H1 (cell line): ENCODE measurements at places on chromosomes 1 and 21. TPM values are rescaled to one million over a fixed set of nuclear protein-coding genes. Genes with fewer than 3 reads are reported as not detected.

GRCh38 chr1:9835758-9836631, 12.2 kb upstream of the CLSTN1 start:
- H3K27me3 ChIP-seq, result no peaks in the 10 kb centered on the region
- H3K27ac ChIP-seq, result no peak overlapping the region

The ZBTB8B gene
- total RNA-seq, result 3.5 and 3.7 TPM in 2 replicates

DNA sequence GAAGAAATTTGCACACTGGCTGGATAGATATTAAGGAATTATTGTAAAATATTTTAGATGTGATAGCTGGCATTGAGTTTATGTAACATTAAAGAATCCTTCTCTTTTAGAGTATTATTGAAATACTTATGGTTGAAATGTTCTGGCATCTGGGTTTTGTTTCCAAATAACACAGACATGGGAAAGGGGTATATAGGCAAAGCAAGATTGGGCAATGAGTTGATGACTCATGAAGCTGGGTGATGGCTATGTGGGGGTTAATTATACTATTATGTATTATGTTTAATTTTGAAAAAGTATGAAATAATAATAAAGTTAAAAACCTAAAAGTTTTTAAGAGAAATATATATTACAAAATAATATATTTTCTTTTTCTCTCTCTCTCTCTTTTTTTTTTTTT, 12.5 kb upstream of the PTPN14 start:
- H3K36me3 ChIP-seq, result no peaks in the 10 kb centered on the region
- H3K27ac ChIP-seq, result no peak overlapping the region
- H3K4me1 ChIP-seq, result no peaks in the 10 kb centered on the region
- H3K27me3 ChIP-seq, result no peaks in the 10 kb centered on the region
- no peak for DNase-seq
- no peak overlapping the region for H3K4me3 ChIP-seq

The TNNT2 gene
- total RNA-seq, result 21.0 and 22.6 TPM in 2 replicates

GRCh38 chr1:83559129-83559840, 439.6 kb downstream of the TTLL7 start:
- no peak for DNase-seq
- H3K27me3 ChIP-seq, result no peaks in the 10 kb centered on the region
- no peak overlapping the region for H3K4me3 ChIP-seq
- H3K27ac ChIP-seq, result no peak overlapping the region

The TTC22 gene
- total RNA-seq, result 1.1 and 1.6 TPM in 2 replicates

The SPATA21 gene
- total RNA-seq, result not detected in 2 replicates

DNA sequence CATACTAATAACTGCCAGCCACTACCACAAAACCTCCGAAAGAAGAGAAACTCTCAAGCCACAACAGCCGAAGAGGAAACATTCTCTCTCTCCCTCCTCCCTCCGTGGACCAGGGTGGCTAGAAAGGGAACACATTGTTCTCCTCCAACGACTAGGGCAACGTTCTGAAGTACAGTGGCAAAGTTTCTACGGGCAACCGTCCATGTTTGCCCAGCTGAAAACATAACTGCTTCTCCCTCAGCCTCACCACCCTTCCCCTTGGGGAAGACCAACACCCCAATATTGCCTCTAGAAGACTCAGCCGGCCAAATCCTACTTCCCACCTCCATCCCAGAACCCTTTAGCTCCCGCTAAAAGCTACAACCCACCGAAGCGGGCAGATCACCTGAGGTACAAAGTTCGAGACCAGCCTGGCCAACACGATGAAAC, 2.0 kb downstream of the GLUL start:
- H3K27ac ChIP-seq, result no peak overlapping the region
- peaks cover 40% of the 10 kb centered on the region for H3K36me3 ChIP-seq
- H3K4me1 ChIP-seq, result peaks cover 4% of the 10 kb centered on the region; the same call in 1 of the 2 replicates
- DNase-seq, result no peak
